ENCODE measurements at places on chromosomes 2 and 18.
A peak's percentile ranks its signal among the peaks of the same experiment; 100 is the strongest.

DNA sequence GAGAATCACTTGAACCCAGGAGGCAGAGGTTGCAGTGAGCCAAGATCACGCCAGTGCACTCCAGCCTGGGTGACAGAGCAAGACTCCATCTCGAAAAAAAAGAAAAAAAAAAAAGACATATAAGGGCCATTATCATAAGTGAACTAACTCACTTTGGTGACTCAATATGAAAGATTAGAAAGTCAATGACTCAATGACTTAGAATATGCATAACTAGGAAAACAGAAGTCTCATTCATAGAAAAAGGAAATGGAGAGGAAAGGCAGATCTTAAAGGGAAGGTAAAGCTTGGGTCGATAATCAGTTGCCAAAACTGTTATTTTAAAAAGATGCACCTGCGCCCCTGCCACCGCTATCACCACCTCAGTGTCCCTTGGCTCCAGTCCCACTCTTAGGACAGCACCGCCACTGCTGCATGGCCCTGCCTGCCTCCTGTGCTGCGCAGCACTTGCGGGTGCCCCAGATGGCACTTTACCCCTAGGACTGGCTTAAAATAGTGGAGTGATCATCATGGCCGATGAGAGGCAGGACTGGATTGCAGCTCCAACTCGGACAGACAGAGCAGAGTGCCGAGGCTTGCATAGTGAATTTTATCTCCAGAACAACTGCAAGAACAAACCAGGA, 54.7 kb downstream of the INO80D start:
- no peak for DNase-seq

- peak; percentile 75 for DNase-seq
Measured at GRCh38 chr2:219766658-219767057, 139.2 kb downstream of the SLC4A3 start.

- DNase-seq: no peak
Measured at GRCh38 chr18:7789856-7790552, 222.9 kb downstream of the PTPRM start.

DNA sequence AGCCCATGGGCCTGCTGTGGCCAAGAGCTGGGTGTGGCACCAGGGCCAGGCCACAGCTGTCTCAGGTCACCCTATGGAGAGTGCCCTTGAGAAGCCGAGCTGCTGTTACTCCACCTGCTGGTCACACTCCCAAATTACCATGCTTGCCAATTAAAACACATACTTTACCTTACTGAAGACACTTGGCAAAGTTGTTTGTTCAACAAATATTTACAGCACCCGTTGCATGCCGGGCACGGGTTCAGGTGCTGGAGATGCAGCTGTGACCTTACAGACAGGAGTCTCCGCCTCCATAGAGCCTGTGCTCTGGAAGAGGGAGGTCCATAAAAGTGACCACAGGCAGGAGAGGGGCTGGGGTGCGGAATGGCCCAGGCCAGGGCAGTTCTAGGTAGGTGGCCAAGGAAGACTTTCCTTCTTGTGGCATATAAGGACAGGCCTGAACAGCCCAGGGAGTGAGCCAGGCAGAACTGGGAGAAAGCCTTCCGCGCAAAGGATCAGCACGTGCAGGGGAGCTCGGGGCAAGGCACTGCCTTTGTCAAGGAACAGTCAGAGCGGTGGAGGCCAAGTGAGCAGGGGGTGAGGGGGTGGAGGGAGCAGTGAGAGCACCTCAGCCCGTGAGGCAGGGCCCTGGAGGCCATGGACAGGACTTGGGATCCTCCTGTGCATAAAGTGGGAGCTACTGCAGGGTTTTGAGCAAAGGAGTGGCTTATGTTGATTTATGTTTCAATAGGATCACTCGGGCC, 23.6 kb upstream of the RBM44 start:
- DNase-seq: no peak

GRCh38 chr2:104888489-104889258, 34.8 kb downstream of the POU3F3 start:
- no peak for DNase-seq

DNA sequence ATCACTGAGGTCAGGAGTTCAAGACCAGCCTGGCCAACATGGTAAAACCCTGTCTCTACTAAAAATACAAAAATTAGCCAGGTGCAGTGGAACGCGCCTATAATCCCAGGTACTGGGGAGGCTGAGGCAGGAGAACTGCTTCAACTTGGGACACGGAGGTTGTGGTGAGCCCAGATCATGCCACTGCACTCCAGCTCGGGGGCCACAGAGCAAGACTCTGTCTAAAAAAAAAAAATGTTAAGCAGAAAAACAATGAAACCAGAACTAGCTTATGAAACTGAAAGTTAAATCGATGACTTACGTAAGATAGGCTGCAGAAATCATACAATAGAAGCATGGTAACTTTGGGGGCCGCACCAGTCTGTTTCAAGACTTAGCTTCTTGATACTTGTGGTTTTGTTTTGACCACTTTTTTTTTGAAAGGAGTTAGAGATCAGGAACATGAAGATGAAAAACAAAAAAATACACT, 6.2 kb upstream of the GPR155 start:
- DNase-seq: no peak

GRCh38 chr18:11072632-11073031, 76.7 kb downstream of the PIEZO2 start:
- DNase-seq: no peak

- no peak for DNase-seq
Measured at GRCh38 chr2:226184940-226185615, 614.5 kb downstream of the IRS1 start.

GRCh38 chr2:42800461-42800962, 8.1 kb upstream of the HAAO start:
- no peak for DNase-seq

GRCh38 chr2:233063976-233064411, 3.9 kb downstream of the INPP5D start:
- DNase-seq: no peak

DNA sequence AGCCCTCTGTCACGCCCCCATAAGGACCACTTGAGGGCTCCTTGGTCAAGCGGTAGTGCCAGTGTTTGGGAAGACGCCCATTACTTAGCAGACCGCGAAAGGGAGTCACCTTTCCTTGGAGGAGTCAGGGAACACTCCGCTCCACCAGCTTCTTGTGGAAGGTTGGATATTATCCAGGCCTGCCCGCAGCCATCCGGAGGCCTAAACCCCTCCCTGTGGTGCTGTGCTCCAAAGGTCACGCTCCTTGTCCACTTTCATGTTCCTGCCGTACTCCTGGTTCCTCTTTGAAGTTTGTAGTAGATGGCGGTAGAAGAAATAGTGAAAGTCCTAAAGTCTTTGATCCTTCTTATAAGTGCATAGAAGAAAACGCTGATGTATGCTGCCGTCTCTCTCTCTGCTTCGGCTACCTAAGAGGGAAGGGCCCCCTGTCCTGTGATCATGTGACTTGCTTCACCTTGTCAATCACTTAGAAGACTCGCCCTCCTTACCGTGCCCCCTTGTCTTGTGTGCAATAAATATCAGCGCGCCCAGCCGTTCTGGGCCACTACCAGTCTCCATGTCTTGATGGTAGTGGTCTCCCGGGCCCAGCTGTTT, 1.7 kb upstream of the CATIP start:
- no peak for DNase-seq

- peak; percentile 81 for DNase-seq
Measured at GRCh38 chr2:240593703-240594451, 7.3 kb downstream of the CAPN10 start.

GRCh38 chr18:62571648-62572047, 48.8 kb downstream of the ZCCHC2 start:
- no peak for DNase-seq

GRCh38 chr2:100739735-100740432, 80.1 kb upstream of the NPAS2 start:
- DNase-seq: no peak

GRCh38 chr2:40049781-40050180, 270.7 kb upstream of the THUMPD2 start:
- no peak for DNase-seq

GRCh38 chr2:195388028-195388427, 269.0 kb upstream of the SLC39A10 start:
- no peak for DNase-seq

DNA sequence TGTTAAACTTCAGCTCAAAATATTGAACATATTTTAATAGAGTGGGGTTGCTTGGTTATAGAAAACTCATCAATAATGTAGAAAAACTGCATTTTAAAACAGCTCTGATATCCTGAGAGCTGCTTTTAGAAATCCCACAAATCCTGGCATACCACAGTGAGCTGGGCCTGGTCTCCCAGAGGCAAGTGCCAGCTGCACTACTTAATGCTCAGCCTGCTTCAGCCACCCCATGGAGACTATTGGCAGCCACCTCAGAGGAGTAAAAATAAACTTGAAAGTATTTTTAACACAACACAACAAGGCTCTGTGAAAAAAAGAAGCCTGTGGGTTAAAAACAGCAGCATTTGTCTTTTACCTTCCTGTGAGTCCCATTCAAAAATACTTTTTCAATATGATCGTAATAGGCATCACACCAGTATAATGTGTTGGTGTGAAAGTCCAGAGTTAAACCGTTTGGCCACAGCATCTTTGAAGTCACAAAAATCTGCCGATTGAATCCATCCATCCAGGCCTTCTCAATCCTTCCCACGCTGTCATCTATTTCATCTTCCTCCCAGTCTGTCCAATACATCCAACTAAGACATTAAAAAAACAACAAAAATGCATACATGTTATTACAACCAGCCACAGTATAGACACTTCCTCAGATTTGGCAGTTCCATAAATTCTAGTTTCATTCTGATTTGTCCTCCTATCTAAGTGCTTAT, 1115.3 kb downstream of the LRP1B start:
- DNase-seq: peak; percentile 45

GRCh38 chr2:187826023-187826422, 271.8 kb upstream of the TFPI start:
- no peak for DNase-seq

- DNase-seq: peak; percentile 49
Measured at GRCh38 chr2:172226244-172227061, 123.8 kb upstream of the DLX2 start.

GRCh38 chr2:18668221-18668620, 78.9 kb upstream of the NT5C1B start:
- DNase-seq: no peak

DNA sequence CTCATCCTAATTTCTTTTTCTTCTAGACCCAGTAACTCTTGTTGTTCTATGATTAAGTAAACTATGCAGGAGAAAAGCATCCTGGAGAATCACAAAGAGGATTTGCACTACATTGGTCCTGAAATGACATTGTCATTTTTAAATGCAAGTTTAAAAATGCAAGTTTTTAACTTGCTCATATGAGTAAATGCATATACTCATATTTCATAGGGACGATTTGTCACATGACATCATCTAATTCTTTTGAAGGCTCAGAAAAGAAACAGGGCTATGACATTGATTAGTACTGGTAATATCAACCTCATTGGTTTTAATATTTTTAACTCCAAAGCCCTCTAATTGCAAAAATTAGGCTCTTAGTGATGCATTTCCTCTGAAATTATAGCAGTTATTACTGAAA, 324.4 kb downstream of the LRRTM1 start:
- no peak for DNase-seq

- DNase-seq: no peak
Measured at GRCh38 chr18:33837191-33837590, 259.2 kb downstream of the ASXL3 start.

GRCh38 chr2:171735991-171736710, 48.9 kb downstream of the DYNC1I2 start:
- DNase-seq: no peak

DNA sequence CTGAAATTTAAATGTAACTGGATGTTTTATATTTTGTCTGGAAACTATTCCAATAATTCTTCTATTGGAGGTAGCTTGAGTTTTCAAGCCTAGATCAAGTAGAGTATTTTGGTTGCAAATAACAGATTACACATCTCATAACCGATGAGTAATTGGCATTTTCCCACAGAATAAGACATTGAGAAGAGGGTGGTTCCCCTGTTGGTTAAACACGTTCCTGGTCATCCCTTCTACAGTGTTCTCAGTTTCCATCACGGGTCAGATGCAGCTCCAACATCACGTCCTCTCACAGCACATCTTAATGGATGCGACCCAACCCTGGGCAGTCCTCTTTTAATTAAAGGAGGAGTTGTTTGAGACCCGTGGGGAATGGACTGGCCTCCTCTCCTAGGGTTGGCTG, 149.0 kb upstream of the ZNF516 start:
- DNase-seq: no peak

DNA sequence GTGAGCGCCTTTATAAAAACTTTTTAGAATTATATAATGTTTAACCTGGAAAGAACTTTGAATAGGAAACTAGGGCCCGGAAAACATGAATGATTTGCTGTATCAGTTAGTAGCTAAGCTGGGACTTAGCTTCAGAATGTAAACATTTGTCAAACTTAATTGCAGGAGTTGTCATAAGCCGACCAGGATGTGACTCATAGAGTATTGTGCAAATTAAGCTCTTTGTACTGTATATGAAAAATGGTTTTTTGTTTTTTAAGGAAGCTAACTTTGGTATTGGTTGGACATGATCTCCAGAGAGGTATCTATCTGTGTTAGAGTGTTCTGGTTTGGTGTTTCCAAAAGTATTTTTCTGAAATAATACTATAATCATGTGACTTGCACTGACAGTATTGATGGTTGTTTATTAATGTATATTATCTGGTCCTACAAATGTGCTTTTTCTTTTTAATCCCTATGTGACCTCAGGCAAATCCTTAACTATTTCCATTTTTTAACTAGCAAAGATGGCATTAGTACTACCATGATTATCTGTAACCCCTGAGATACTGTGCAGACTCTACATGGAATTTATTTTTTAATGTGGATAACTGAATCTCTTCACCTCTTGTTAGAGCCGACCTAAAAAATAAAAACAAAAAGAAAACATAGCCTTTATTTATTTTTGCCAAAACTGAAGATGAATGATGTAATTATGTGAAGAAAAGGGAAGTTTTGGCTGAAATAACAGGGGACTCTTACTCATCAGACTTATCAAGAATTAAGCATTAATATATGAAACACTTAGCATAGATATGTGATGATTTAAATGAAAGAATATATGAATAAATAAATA, 11.7 kb downstream of the YIPF4 start:
- DNase-seq: no peak

GRCh38 chr2:185181901-185182300, 556.7 kb upstream of the FSIP2 start:
- DNase-seq: no peak

- no peak for DNase-seq
Measured at GRCh38 chr18:29321561-29321960, 1144.6 kb upstream of the CDH2 start.

DNA sequence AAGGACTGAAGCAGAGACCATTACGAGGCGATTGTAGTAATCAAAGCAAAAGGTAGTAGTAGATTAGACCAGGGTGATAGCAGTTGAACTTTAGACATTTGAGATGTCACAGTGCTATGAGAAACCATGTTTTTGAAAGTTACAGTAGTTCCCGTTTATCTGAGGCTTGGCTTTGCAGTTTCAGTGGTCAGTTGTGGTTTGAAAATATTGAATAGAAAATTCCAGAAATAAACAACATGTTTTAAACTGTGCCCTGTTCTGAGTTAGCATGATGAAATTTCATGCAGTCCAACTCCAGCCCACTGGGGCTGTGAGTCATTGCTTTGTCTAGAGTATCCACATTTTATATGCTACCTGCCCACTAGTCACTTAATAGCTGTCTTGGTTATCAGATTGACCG, 47.5 kb downstream of the ZNF638 start:
- DNase-seq: no peak

All from Right ventricle myocardium superior (tissue), 1 donor.